ENCODE measurements at places on chromosomes 4 and X. TPM values are rescaled to one million over a fixed set of nuclear protein-coding genes. Genes with fewer than 3 reads are reported as not detected.

TMEM31 gene
- not detected for total RNA-seq

FRAS1 gene
- total RNA-seq = 21.0 TPM

PARM1 gene
- total RNA-seq = 1.3 TPM

TKTL2 gene
- total RNA-seq = 0.16 TPM

SLC16A2 gene
- 25.8 TPM for total RNA-seq

GC gene
- total RNA-seq = not detected

PCDH18 gene
- 59.9 TPM for total RNA-seq

GPC3 gene
- not detected for total RNA-seq

TBC1D8B gene
- total RNA-seq = 5.6 TPM

GUCY1B1 gene
- 8.3 TPM for total RNA-seq

TCP11X2 gene
- not detected for total RNA-seq

- no peak for DNase-seq
Observed at GRCh38 chrX:18962329-18962728, 21.6 kb downstream of the PHKA2 start.

DNA sequence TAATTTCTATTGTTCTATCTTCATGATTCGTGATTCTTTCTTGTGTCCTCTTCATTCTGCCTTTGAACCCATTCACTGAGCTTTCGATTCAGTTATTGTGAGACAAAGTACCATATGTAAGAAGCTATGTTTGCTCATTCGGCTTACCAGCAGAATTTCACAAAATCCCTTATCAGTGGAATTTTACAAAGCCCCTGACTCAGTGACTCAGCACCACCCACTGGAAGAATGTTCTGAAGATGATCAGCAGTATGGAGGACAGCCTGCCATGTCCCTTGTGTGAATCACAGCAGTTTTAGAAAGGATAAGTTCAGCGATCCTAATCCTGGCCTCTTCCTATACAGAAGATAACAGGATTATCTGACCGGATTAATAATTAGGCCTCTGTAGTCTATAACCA lies 5.8 kb upstream of the UXT start:
- DNase-seq = no peak

- no peak for DNase-seq
Observed at GRCh38 chr4:7355795-7356194, 78.9 kb downstream of the PSAPL1 start.

GRCh38 chr4:55363691-55364351 lies 17.8 kb downstream of the SRD5A3 start:
- no peak for DNase-seq

DNA sequence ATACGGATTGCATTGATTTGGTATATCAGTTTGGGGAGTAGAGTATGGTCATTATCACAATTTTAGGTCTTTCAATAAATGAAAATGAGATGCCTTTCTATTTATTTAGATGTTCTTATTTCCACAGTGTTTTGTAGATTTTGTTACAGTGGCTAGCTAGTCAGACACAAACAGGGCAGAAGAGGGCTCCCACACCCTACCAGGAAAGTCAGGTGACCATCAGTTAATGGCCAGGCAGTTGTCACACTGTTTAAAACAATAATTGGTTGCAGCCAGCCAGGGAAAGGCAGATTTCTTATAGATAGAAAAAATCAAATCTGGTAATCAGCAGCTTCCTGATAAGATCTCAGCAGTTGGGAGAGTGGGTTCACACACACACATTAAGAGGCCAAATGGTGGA lies 57.2 kb downstream of the UGT2B17 start:
- no peak for DNase-seq

DNA sequence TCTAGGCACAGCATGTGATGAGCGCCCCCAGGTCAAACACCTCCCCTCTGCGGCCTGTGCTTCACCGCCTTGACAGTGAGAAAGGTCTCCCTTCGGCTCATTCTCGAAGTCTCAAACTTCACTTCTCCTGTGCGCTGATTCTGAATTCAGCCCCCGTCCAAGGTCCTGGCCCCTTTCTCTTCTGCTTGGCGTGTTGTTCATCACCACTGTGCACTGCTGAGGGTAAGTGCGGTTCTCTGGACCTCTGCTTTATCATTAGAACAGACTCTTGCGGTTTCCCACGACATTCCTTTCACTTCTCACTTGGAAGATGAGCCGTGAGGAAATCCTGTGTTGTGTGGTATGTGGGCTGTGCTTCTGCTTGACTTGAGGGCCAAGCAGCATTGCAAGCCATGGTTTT lies 11.9 kb downstream of the HTT-AS start:
- DNase-seq = peak; percentile 90

- DNase-seq = no peak
Observed at GRCh38 chrX:7316280-7316679, 168.3 kb upstream of the PUDP start.

DNA sequence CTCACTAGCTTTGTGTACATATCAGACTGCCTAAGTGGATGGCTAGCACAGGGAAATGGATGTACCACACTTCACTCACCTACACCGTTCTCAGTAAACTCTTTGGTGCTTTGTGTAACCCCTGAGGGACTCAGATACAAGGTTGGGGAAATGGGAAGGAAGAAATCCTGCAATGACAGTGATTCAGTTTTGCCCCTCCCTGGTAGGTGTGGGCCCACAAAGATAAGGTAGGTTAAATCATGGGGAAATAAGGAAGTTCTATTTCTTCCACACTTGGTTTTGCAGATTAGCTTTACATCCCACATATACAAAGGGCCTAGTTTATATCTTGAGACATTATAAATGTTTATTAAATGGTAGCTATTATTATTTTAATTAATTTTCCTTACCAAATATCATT lies 197.6 kb upstream of the SPANXN4 start:
- DNase-seq = no peak

GRCh38 chr4:3087115-3087797 lies 12.8 kb downstream of the HTT start:
- DNase-seq = no peak

GRCh38 chr4:158282252-158282651 lies 72.0 kb downstream of the TMEM144 start:
- peak; percentile 23 for DNase-seq

DNA sequence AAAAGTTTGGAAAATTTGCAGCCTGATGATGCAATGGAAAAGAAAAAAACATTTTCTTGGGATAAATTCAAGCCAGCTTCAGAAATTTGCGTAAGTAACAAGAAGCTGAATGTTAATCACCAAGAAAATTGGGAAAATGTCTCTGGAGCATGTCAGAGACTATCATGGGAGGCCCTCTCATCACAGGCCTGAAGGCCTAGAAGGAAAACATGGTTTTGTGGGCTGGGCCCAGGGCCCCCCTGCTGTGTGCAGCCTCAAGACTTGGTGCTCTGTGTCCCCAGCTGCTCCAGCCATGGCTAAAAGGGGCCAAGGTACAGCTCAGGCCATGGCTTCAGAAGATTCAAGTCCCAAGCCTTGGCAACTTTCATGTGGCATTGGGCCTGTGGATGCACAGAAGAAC lies 1049.8 kb upstream of the GRIA3 start:
- no peak for DNase-seq

- no peak for DNase-seq
Observed at GRCh38 chr4:23993373-23993772, 103.5 kb upstream of the PPARGC1A start.

DNA sequence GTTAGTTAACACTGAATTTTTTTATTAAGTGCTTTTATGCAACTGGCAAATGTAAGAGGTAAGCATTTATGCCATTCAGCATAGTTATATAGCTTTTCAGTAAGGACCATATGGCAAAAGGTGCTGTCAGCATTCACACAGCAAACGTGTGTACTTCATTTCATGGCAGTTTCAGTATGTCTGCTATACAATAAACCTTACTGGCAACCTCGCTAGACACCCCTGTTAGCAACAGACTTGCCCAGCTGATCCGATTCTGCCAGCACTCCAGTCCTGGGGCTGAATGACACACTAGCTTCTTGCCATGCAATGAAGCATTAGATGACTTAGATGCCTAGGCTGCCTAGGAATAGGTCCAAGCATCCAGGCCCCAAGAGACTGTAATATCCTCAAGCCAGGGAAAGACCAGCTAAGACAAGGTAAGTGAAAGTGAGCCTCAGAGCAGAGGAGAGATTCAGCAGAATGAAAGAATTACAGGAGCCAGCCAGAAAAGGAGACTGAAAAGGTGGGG lies 47.3 kb upstream of the DOCK11 start:
- peak; percentile 2 for DNase-seq

GRCh38 chr4:92163348-92163747 lies 140.4 kb upstream of the GRID2 start:
- DNase-seq = peak; percentile 5

GRCh38 chr4:96356591-96357370 lies 516.9 kb downstream of the PDHA2 start:
- peak; percentile 57 for DNase-seq

All from myocyte (in vitro differentiated cells).